Activated naive CD4-positive, alpha-beta T cell (primary cell): ENCODE measurements at places on chromosomes 3 and 15.

DNA sequence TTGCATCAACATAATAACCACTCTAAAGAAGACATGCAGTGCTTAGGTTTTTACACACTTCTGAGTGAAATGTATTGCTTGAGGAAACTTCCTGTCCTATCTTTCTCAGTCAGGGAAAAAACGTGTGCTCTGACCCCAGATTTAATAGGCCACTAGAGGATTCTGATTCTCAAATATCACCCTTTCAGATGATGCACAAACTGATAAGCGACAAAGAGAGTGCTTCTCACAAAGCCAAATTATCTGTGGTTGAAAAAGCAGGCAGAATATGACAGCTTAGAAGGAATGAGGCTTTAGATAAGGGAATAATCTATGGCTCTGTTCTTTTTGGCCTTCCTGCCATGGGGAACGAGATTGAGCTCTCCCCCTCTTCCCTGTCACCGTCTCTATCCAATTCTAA, 583.4 kb upstream of the SGO1 start:
- no peak for DNase-seq

GRCh38 chr3:69692761-69693160, 46.5 kb upstream of the MITF start:
- no peak for DNase-seq

DNA sequence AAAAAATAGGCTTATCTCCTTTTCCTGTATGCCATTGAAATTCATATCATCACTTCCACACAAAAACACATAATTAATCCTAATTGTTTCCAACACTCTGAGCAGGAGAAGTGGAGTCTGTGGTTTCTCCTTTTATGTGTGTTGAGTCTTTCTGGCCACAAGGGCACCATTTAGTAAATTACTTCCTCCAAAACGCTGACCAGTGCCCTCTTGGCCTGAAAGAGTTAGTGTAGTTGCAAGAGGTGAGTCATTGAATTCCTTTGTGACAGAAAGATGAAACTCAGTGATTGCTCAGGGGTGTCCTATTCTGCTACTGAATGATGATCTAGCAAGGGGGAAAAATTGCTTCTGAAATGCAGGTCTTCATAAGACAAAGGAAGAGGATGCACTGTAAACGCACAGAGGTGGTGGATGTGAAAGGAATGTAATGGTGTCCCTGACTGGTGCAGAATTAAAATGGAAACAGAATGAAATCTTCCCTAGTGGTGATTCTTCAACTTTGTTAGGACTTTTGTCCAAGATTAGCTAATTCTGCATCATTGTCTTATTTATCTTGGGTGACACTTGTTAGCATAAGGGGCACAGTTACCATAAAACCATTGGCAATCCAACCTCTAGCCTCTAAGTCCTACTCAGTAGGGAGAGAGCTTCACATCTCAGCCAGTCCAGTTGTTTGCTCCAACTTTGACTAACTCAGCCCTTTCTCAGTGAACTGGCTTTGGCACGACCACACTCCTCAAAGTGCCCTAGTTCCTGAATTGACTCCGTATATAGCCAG, 208.4 kb upstream of the NANOGP8 start:
- no peak for DNase-seq

GRCh38 chr3:104856741-104857140, 510.0 kb upstream of the ALCAM start:
- DNase-seq: no peak

DNA sequence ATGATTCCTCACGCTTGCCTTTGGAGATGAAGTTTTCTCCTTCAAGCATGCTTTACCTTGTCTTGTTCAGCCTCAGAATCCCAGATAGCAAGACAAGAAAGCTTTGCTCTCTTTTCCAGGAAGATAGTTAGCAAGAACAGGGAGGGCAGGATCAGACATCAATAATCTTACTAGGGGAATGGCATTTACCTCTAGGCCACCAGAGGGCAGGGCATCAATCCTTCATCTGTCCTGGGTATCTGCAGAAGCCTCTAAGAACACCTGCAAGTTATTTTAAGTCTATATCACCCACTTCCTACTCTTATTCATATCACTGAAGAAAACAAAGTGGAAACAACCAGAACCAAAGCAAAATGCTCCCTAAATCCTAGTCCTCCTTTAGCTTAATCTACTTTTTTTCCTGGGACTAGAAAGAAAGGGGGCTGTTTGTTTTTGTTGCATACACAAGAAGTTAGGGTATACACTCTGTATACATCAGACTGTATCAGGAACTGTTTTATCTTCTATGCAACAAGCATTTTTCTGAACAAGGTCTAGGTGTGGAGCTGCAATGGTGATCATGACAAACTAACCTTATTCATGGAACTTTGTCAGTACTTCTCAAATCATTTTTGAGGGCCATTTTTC, 862.5 kb downstream of the CADM2 start:
- no peak for DNase-seq

DNA sequence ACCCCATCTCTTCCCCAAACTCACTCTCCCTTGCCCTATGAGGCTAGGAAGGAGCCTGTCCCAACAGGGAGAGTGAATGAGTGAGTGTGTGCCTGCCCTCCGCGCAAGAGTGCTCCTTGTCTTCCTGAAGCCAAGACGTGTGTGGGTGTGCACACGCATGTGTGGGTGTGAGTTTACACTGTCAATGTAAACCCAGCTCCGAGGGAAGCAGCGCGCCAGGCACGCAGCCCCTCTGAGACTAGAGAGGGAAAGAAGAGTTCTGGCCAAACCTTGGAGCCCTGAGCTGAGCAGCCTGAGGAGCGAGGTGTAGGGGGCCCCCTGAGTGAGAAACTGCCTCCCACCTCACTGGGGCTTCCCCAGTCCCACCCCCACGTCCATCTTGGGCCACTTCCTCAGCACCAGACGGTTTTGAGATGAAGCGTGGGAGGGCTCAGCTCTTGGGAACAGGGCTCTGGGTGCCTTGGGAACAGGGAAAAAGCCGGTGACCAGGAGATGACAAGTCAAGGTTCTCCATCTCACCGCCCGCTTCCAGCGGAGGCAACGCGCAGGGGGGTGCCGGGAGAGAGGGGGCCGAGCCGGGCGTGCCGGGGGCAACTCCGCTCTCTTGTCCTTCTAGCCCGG, 5.1 kb downstream of the MECOM start:
- no peak for DNase-seq

DNA sequence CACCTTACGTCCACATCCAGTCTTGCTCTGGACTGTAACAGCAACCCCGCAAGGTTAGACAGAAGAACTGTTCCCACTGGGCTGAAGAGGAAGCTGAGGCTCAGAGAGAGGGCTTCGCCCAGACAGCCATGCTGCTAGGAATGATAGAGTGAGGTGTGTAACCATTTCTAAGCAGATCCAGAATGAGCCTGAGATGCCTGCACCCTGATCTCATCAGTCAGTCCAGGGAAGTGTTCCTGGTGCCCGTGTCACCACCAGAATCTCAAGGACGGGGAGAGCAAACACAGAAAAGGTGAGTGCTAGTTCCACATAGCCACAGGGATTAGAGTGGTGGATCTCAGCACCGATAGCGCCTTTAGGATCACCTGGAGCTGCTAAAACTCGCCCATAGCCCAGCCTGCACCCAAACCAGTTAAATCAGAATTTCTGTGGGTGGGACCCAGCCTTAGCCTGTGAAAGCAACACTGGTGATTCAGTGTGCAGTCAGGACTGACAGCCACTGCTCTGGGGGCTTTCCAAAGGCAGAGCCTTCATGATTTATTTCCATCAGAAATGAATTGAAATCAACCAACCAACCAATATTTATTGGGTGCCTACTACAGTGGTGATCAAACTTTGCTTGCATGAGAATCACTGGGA, 12.3 kb downstream of the ISLR start:
- DNase-seq: no peak

DNA sequence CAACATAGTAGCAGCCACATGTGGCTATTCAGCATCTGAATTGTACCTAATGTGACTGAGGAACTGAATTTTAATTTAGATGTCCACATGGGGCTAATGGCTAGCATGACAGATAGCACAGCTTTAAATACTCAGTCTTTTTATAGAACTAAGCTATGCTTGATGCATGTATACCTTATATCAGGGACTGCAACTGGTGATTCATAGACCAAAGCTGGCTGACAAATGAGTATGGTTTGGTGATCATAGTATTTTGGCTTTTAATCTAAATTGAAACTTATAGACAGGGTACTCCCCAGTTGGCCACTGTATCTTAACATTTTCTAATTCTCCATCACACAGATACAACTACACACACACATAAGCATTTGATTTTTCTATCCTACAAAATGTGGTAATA, 83.6 kb downstream of the IGSF11 start:
- DNase-seq: no peak

GRCh38 chr15:35874260-35874905, 328.4 kb upstream of the DPH6 start:
- DNase-seq: no peak

DNA sequence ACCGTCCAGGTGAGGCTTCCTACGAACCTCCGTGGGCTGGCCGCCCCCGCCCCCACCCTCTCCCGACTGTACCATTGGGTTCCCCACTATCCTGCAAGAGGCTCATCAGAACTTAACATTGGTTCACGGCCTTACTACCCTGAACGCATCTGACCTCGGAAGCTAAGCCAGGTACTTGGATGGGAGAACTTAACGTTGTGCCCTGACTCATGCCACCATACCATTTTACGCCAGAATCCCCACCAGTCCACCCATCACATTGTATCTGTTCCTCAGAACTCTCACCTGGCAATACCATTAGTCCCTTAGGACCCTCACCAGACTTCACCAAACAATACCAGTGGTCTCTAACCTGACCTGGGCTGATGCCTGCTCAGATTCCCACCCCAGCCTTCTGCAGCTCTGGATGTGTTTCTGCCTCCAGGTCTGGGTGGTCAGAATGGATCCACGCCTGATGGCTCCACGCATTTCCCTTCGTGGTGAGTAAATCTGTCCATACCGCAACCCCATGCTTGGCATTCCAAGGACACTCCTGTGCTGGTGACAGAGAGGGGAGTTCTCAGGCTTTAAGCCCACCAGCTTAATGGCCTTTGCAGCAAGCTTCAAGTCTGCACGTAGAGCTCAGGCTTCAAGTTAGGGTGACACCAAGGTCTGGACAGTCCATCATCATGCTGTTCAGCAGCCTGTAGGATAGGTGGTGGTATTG, 562 bp downstream of the TCTA start:
- no peak for DNase-seq

- no peak for DNase-seq
These were observed 23.6 kb upstream of the RAB7A start for GRCh38 chr3:128702391-128702790.

- DNase-seq: no peak
These were observed 47.3 kb downstream of the EIF3J start for GRCh38 chr15:44584162-44584749.

DNA sequence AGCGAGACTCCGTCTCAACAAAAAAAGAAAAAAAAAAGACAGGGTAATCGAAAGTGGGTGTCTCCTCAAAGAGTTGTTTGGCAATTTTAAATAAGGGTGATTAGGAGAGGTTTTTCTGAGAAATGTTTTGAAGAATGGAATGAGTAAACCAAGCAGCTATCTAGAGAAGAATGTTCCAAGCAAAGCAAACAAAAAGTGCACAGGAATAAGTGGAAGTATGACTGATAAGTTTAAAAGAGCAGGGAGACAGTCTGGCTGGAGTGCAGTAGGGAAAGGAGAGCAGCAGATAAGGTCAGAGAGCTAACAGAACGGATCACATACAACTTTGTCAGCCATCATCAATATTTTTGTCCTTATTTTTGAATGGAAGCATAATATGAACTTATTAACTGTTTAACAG, 853.5 kb downstream of the TUSC7 start:
- no peak for DNase-seq

DNA sequence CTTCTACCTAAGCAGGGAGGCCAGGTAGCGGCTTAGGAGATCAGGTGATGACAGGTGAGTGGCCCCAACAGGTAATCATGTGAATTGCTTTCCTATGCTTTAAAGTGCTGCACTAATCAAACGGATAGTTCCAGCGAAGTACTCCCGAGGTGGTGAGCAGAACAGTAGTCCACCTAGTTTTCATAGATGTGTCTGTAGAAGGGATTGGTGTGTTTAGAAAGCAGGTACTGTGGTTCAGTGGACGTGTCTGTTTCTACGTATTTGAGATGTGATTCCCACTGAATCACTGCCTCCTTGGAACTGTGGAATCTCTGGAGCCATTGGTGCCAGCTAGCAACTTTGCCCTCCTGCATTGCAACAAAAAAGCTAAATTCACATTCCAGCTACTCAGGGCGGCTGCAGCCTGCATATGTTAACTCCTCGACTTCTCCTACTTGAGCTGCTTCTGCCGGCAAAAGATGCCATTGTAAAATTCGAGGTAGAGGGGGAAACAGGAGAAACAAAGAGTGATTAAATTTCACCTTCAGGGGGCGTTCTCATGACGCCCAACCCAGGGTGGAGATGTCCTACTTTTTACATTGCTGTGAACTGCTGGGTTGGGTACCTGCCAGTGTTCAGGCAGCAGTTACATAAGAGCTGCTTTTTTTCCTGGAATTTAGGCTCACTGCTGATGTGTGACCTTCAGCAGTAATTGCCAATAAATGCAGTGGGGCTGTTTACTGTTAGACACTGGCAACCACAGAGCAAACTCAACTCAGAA, 227.3 kb downstream of the ITPR1 start:
- no peak for DNase-seq

GRCh38 chr3:99532246-99532645, 106.1 kb upstream of the COL8A1 start:
- DNase-seq: no peak

DNA sequence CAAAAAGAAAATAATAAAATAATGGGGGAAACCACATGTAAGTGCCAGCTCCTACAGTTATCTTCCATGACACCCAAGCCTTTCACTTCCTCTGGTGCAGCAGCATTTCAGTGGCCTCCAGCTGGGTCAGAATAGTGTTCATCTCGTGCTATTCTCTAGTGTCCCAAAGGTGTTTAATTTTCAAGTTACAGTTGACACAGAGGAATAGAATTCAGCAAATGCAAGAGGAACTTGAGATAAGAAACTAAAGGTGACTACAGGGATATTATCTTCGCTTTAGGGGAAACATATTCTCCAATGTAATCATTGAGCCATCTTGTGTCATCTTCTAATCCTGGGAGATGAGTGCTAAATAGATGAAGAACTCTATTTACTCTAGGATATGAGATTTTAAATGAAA, 212.8 kb downstream of the EPHA3 start:
- no peak for DNase-seq

DNA sequence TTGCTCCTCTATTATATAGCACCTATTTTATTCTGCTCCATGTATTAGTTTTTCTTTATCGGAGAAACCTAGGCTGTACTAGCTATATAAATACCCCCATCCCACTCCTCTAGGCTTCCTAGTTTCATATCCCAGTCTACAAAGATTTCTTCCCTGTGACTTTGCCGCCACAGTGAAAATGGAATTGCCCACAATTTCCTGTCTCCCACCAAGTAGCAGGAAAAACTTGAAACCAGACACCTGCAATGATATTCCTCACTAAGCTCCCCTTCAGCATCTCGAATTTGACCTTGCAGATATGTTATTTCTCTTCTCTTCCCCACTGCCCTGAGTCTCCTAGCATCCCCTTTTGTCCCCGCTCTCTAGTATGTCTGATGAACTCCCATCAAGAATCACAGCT, 685.8 kb upstream of the CCDC54 start:
- DNase-seq: no peak

GRCh38 chr3:119315600-119316312, 21.6 kb downstream of the ARHGAP31 start:
- no peak for DNase-seq
